ENCODE measurements at places on chromosomes 7 and 10.

DNA sequence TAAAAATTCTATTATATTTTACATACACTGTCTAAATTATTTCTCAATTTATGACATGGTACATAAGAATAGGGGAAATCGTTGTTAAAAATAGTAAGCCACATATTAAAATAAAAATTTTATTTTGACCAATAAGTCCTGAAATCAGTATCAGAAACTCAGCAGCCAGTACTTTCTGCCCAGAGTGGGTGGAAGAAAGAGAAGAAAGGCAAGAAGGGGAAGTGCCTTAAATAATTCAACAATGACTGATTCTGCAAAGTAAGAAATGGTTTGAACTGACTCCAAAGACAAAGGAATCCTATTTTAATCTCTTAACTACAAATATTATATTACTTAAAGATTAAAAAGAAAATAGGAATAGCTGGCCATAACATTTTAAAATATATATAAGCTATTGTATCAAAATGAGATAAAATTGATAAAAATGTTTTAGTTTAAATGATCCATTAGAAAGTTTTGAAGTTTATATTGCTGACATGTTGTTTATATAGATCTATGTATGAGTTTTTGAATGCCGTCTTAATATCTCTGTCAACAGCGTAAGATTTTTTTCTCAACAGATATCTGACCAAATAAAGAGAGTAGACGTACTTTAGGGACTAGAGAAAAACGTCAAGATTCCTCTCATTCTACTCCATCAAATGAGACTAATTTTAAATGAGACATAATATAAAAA lies 30.2 kb upstream of the NRCAM start:
- DNase-seq, result no peak

DNA sequence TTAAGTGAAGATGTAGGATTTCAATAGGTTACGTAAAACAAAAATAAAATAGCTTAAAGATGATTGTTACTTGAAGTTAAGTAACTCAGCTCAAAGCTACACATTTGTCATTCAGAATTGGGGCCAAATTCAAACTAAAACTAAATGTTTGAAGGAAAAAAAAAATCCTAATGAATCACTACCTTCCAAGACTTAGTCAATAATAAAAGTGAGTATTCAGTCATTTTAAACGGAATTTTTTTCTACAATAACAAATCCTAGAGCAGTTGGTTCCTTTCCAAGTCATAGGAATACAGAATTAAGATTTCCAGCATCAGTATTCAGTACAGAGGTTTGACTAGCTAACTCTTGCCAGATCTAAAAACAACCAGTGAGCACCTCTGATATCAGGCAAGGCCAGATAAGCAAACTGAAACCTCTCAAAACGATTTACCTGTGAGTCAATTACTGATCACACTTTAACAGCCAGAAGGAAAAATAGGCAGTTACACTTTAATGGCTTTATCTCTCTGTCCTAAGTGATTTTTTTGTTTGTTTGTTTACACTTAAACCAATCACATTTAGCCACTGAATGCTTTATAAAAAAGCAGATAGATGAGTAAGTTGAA lies 669.8 kb upstream of the ANKRD30A start:
- no peak for DNase-seq

DNA sequence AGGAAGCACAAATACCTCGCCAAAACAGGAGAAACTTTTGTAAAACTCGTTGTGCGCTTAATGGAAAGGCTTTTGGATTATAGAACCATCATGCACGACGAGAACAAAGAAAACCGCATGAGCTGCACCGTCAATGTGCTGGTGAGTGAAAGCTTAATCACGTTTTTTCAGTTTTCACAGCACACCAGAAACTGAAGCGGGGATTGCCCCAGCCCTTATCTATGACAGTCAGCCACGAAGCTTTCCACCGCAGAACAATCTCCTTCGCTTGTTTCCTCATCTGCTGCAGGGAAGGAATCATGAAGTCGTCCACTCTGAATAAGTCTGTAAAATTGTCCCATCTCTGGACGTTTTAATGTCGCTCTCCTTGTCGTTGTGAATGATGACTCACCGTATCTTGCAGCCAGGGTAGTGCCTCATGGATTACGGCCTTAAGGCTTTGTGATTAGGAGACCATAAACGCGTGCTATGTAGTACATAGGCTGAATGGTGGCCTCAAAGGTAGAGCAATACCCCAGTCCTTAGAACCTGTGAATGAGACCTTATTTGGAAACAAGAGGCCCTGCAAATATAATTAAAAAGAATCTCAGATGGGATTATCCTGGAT lies 174.9 kb upstream of the NPS start:
- no peak for DNase-seq

DNA sequence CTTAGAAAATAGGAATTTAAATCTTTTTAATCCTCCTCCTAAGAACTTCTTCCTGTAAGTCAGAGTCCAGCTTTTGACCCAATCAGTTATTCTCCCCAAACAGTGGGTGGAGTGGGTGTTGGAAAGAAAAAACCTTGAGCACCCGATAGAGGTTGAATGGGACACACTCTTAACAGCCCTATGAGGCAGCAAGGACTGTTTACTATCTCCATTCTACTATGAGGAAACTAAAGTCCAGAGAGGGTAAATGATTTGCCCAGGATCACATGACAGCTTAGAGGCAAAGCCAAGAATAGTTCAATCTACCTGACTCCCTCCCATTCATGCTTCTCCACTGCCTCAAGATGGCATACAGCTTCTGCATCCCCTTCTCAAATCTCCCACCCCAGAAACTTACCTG lies 57.6 kb upstream of the SLC35B4 start:
- no peak for DNase-seq

GRCh38 chr10:112805701-112806100 lies 144.3 kb upstream of the TCF7L2 start:
- no peak for DNase-seq

- DNase-seq, result no peak
These were observed 618.2 kb upstream of the MGMT start for GRCh38 chr10:128848810-128849209.

GRCh38 chr7:134701272-134701671 lies 54.6 kb downstream of the BPGM start:
- DNase-seq, result no peak

DNA sequence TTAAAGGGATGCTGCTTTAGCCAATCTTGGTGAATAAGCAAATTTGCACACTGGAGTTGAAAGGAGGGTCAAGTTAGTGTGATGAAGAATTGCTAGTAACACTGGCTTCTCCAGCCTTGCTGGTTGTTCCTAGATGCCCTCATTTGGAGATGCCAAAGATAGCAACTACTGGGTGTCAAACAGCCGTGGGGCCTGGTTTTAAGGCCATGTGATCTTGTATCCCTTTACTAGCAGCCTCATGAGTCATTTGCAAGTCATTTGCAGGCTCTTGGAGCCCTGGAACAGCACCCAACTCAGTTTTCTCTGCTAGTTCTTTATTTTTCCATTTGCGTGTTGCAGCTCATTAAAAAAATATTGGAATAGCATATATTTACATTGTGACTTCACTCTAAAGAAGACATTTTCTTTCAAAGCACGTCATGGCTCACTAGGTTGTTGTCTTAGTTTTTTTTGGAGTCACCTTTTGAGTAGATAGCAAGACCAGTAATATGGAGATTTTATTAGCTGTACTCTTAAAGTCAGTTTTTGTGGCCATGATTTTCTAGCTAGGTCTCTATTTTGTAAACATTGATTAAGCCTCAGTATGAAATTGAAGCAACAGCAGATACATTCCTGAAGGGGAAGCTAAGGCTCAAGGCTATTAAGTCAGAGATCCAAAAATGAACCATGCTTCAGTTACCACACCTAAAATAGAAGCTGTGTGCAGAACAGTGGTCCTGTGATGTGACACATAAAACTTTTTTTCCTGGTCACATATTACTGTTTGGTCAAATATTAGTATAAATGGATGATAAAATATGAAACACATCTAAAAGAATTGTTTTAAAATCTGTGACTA lies 1.3 kb downstream of the LSMEM1 start:
- no peak for DNase-seq

GRCh38 chr7:26127411-26127810 lies 24.6 kb upstream of the NFE2L3 start:
- no peak for DNase-seq

- no peak for DNase-seq
These were observed 59.5 kb downstream of the AGK start for GRCh38 chr7:141610671-141611070.

- no peak for DNase-seq
These were observed 13.9 kb downstream of the PRTFDC1 start for GRCh38 chr10:24938525-24938924.

GRCh38 chr10:12250181-12250580 lies 54.2 kb downstream of the CDC123 start:
- DNase-seq, result no peak

- DNase-seq, result no peak
These were observed 18.7 kb upstream of the CBLL1 start for GRCh38 chr7:107725138-107725740.

DNA sequence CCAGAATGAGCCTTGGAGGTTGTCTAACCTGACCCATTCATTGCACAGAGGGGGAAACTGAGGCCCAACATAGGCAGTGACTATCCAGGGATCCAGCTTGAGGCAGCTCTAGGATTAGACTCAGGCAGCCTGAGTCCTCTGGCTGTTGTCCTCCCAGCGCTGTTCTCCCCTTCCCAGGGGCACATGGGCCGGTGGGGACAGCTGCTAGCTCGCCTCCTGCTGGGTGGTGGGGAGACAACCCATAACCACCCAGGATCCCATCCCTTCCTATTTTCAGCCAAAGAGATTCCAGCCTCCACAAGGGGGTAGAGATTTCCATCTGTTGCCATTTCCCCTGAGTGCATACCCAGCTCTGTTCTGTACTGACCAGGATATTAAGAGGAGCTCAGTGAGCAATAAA lies 145.1 kb upstream of the GPR26 start:
- DNase-seq, result no peak

GRCh38 chr7:71851776-71852498 lies 560.2 kb downstream of the CALN1 start:
- DNase-seq, result no peak

DNA sequence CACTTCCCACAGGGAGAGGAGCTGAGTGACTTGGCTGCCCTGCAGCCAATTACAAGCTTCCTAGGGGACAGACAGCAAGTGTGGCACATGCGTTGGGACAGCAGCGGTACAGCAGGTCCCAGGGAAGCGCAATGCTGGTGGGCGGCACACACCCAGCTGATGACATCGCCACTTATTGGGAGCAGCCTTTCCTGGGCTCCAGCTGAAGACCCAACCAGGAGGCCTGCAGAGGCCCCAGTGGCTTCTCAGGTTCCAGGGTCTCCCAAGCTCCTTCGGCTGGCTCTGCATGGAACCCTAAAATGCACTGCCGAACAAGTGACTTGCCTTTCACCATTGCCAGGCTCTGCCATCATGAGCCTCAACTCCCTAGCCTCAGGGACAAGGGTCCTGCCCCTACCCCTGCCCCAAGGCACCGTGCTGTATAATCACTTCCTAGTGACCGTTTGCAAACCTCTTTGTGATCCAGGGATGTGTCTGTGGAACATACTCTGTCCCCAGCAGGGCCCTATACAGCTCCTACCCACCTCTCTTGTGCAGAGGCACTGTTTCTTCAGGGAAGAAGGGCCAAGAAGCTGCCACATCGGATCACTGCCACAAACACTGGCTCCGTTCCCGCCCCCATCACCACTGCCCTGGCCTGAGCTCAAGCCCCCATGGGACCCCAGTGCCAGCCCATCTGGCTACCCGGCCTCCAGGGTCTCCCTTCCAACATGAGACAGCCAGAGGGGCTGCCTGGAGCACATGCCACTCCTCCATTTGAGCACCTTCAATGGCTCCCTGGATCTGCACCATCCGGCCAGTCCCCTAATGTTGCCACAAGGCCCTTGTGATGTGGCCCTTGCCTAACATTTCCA lies 19.3 kb upstream of the SLIT1 start:
- DNase-seq, result no peak

- no peak for DNase-seq
These were observed 906.7 kb upstream of the CELF2 start for GRCh38 chr10:10110844-10111490.

GRCh38 chr10:27188897-27189296 lies 33.7 kb downstream of the MASTL start:
- DNase-seq, result no peak

DNA sequence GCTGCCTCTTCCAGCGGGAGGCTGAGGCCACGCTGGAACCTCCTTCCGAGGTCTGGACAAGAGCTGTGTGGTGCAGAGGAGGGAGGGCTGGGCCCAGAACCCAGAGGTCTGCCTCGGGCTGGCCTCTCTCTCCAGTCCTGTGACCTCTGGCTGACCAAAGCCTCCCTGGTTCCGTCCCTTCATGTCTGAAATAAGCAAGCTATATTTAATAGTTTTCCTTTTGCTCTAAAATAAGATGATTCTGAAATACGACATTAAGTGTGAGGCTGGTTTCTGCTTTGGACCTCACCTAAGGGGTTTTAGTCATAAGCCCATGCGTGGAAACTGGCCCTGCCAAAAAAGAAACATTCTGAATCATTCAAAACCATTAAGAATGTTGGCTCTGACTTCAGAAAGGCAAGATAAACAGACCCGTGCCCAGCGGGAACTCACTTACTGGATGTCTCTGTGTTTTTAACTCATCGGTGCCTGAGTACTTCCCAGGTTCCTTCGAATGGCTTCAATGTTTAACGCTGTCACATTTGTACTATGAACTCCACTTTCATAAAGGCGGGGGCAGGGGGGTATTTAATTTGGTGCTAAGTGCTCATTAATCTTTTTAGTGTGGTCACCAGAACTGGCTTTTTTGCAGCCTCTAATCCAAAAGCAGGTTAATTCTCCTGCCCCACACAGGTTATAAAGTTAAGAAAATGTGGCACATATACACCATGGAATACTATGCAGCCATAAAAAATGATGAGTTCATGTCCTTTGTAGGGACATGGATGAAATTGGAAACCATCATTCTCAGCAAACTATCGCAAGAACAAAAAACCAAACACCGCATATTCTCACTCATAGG lies 157.5 kb upstream of the KLF14 start:
- DNase-seq, result no peak

DNA sequence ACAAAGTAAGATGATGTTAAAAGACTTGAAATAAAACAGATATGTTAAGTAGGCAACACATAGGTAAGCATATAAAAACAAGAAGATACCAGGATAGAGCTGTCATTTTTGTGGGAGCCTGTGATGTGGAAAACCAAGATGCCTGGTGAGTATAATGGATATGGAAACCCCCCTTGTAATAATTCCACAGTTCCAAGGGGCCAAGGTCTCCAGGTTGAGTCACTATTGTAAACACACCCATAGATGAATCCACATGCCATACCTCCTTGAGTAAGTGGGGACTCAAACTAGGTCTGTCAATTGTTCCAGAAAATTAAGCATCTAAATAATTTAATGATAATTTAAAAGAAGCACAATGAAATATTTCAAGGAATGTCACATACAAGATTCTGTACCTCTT lies 15.9 kb downstream of the CAV1 start:
- no peak for DNase-seq

DNA sequence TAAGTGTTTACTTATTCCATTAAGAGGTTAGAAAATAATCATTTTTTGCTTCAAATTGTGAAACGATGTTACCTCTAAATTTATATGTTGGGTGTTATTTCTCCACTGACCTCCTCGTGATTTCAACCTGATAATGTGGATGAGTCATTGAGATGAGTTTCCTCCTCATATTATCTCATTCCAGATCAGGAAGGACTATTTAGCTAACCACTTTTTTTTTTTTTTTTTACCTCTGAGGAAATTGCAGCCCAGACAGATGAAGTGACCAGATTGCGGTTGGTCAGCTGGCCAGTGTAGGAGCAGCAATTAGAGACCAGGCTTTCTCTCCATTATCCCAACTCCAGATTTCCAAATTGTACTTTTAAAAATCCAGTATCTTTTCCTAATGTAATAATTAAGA lies 248.7 kb downstream of the FZD1 start:
- DNase-seq, result no peak
